ENCODE measurements at places on chromosomes 6 and 20.

DNA sequence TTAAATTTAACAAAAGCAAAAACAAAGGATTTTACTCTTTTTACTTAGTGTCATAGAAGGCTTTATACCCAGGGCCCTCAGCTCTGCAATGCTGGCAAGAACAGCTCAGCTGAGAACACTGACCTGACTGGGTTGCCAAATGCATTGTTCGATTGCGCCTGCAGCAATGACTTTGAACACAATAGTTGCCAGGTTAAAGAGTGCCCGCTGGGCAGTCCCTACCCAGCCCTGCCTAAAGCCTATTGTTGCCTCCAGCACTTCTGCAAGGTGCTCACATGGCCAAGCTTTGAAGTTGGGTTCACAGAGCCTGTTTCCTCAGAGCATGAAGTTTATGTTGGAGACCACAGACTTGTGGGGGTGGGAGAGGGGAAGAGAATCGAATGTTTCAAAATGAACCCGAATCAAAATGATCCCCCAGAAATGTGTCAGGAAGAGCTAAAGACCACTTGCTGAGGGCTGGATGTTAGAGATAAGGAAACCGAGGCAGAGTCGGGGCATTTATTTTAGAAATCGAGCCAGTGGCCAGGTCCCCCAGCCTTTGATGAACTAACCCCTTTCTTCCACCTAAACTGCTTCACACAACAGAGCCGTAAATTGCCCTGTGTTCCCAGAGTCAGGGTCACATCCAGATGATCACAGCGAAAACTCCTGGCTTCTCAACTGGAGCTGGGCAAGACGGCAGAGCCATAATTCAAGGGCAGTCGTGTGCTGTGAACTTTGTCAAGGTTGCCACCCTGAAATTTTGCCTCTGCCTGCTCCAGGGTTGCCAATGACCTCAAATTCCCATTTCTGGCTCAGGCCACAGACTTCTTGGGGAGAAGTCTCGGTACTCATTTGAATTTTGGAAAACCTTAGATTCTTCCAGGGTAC lies 55.0 kb downstream of the FOXA2 start:
- DNase-seq, result no peak

- no peak for DNase-seq
Observed at GRCh38 chr6:11330413-11330760, 97.9 kb upstream of the NEDD9 start.

DNA sequence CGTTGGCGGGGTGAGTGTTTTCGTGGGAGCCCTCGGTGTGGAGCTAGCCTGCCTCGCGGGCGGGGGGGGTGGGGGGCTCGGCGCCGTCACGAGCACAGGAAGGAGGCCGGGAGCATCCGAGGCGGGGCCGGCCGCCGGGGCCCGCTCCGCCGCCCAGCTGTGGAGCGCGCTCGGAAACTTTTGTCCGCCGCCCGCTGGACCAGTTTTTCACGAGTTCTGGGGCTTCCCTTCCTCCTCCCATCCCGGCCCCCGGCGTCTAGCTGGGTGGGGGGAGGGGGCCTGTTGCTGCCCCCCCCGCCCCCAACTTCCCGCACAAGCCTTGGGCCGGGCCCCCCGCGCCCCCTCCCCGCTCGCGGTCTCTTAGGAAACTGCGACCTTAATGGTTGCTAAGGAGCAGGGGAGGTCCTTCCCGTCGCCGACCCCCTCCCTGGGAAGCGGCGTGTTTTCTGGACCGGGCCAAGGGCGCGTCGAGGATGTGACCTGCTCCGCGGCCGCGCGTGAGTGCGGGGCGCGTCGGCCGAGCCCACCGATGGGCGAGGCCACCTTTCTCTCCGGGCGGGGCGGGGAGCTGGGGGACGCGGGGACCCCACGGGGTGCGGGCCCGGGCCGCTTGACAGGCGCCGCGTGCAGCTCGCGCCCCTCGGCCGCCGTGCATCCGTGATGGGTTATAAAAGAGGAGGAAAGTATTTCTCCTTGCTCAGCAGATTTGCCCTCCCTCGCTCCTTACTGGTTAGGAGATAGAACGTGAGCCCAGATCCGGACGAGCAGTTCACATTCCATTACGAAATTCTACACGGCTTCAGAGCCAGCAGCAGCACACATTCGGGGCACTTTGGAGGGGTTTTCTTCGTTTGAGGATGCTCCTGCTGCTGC lies 1.4 kb downstream of the RREB1 start:
- peak; percentile 17 for DNase-seq

- no peak for DNase-seq
Observed at GRCh38 chr6:166156942-166157341, 10.7 kb downstream of the TBXT start.

- no peak for DNase-seq
Observed at GRCh38 chr6:12916006-12916405, 199.4 kb downstream of the PHACTR1 start.

GRCh38 chr20:21019814-21020658 lies 86.1 kb downstream of the LINC00237 start:
- no peak for DNase-seq

GRCh38 chr6:44253307-44254101 lies 3.8 kb downstream of the SLC35B2 start:
- DNase-seq, result no peak

DNA sequence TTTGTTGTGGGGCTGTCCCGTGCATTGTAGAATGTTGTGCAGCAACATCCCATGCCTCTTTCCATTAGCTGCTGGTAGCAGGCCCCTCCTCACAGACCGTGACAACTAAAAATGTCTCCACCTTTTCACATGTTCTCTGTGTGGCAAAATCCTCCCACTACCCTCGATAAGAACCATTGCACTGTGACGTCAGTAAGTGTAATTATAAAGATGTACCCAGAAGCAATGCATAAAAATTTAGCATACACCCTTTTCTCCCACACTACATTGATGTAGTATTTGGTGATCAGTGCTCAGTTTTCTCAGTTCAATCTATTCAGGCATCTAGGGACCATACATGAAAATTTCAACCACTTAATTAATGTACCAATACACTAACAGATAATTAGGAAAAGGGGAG lies 389.9 kb downstream of the DOK5 start:
- no peak for DNase-seq

GRCh38 chr20:15886250-15886649 lies 687.0 kb downstream of the KIF16B start:
- no peak for DNase-seq

DNA sequence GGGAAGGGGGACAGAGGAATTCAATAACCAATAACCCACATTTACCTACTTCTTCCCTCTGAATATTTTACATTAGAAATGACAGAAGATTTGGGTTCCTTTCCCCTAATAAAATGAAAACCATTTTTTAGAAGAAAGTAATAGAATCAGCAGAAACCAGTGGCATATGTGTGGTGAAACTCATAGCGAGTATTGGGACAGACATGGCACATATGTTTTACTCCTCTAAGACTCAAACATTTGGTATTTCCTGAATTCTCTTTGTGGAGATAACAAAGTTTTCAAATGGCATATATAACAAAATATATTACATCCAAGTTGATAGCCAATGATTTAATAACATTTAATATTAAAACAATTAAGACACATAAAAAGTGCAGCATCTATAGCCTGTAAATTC lies 12.9 kb upstream of the BEND3 start:
- DNase-seq, result no peak

DNA sequence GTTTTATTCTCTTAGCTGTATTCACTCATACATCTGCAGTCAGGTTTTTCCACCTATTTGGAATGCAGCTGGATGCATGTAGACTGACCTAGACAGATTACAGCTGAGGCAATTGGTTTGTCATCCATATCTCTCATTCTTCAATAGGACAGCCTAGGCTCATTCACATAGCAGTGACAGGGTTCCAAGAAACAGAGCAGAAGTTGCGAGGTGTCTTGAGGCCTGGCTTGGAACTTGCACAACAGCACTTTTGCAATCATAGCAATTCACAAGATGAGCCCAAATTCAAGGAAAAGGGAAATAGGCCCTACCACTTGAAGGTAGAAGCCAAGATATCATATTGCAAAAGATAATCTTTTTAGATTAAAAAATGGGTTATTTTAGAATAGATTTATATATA lies 508.9 kb upstream of the JAG1 start:
- no peak for DNase-seq

DNA sequence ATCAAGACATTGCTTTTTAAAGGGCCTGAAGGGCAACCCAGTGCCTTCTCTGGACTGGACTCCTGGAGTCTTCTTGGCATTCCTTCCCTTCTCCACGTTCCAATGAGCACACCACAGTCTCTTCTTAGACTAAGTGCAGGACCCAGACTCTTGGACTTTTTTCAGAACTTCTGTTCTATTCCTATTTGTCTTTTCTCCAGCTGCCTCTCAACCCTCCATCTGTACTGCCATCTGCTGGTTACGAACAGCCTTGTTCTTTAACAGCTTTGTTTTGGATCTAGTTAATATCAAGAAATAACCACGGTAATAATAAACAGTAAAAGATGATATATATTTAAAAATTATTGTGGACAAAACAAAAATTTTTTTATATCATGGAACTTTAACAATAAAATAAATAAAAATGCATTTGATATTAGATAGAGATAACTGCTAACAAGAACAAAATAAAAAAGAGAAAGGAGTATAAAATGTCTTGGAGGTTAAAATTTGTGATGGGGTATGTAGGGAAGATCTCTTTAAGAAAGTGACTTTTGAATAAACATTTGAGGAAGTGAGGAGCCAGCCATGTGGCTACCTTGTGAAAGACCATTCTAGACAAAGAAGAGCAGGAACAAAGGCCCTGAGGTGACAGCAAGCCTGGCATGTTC lies 105.1 kb upstream of the HCRTR2 start:
- no peak for DNase-seq

- no peak for DNase-seq
Observed at GRCh38 chr6:137791281-137792159, 75.5 kb upstream of the TNFAIP3 start.

DNA sequence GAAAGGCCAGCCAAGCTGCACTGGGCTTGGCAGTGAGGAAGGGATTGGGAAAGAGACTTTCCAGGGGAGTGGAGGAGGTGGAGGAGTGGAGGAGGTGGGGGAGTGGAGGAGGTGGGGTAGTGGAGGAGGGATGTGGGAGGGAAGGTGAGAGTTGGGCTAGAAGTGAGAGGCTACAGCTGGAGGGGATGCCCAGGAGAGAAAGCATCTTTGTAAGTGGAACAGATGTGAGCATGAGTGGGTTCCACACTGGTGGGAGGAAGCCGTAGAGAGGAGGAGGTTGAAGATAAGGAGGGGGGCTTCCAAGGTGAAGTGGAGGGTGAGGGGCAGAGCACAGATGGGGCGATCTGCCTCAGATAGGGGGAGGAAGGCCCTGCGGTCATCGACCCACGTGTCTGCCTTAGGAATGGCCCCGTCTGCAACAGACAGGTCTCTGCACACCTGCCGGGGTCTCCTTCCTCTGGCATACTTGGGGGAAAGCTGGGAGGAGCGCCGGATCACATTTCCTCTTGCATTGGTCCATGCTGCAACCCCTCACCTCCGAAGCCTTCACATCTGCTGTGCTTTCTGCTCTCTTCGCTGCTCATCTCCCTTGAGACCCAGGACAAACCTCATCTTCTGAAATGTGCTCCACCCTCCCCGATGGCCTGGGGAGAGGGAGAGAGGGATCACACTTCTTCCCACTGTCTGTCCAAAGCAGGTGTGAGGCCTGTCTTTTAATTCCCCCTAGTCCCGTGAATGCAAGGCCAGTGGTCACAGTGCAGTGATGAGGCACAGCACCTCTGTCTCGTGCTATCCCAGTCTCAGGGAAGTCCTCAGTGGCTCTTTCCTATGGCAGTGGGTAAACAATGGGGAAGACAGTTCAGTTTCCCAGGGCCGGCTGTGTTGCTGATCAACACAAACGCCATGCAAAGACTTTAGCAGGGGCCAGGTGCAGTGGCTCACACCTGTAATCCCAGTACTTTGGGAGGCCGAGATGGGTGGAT lies 48.6 kb upstream of the SNX9 start:
- no peak for DNase-seq

- no peak for DNase-seq
Observed at GRCh38 chr6:33191383-33192104, 723 bp downstream of the COL11A2 start.

DNA sequence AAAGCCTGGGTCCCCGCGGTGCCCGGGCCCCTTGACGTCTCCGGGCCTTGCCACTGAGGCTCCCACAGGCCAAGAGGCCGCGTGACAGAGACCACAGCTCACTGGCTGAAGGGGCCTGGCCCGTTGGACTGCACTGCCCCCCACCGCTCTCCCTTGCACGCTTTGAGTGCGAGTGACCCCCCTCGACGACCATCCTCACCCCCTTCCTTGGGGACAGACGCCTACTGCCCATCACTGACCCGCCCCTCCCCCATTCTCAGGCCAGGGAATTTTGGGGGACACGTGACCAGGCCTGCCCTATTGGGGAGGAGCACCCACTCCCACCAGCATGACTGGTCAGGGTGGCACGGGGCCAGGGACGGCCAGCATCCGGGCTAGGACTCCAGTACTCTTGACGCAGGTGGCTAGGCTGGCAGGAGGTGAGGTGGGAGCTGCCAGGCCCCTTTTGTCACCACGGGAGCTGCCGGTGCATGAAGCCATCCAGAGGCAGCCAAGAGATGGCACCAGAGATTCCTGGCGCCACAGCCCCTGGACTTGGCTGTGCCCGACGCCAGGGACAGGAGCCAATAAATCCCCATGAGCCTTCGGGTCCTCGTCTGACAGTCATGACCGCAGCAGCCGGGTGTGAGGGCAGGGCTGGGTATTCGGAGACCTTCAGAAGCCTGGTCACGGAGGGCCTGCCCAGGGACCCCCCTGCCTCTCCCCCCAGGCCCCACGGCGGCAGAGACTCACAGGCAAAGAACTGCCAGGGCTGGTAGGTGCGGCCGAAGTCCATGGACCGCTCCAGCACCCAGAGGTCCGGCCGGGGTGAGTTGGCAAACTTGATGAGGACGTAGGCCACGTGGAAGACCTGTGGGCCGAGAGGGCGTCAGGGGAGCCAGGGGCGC lies 14.5 kb downstream of the LAMA5 start:
- DNase-seq, result no peak

DNA sequence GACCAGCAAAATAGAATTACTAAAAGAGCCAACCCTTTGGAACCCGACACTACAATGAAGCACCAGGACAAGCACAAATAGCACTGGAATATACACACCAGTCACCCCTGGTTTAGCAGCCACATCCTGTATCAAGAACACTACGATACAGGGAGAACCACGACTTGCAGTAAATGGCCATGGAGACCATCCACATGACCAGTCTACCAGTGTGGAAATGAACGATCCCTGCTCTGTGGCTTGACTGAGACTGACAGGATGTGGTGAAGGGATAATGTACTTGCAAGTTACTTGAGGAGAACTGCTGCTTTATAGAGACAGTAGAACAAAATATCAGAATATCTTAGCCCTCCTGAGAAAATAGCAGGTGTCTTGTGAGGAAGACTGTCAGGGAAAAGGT lies 169.6 kb downstream of the COL9A1 start:
- DNase-seq, result no peak

GRCh38 chr20:54517241-54517975 lies 42.0 kb downstream of the DOK5 start:
- no peak for DNase-seq

- no peak for DNase-seq
Observed at GRCh38 chr6:106724337-106724736, 95.0 kb downstream of the QRSL1 start.

DNA sequence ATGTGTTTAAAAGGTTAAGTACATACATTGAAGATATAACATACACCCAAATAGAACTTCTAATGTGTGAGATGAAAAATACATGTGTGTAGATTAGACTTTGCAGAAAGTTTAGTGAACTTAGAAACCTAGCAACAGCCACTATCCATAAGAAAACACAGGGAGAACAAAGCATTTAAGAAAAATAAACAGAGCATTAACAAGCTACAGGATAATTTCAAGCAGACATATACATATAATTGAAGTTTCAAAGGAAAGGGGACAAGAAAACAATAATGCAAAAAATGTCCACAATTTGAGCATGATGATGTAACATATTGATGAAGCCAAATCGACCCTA lies 18.2 kb upstream of the THBS2 start:
- DNase-seq, result no peak

- DNase-seq, result no peak
Observed at GRCh38 chr6:36054956-36055355, 27.3 kb downstream of the MAPK14 start.
